Sigmoid colon (tissue), 7 donors: ENCODE measurements at places on chromosomes 12 and 14. TPM values are rescaled to one million over a fixed set of nuclear protein-coding genes. Genes with fewer than 3 reads are reported as not detected.

GRCh38 chr12:115230606-115231005, 546.6 kb upstream of the TBX3 start:
- no peak for DNase-seq

DNA sequence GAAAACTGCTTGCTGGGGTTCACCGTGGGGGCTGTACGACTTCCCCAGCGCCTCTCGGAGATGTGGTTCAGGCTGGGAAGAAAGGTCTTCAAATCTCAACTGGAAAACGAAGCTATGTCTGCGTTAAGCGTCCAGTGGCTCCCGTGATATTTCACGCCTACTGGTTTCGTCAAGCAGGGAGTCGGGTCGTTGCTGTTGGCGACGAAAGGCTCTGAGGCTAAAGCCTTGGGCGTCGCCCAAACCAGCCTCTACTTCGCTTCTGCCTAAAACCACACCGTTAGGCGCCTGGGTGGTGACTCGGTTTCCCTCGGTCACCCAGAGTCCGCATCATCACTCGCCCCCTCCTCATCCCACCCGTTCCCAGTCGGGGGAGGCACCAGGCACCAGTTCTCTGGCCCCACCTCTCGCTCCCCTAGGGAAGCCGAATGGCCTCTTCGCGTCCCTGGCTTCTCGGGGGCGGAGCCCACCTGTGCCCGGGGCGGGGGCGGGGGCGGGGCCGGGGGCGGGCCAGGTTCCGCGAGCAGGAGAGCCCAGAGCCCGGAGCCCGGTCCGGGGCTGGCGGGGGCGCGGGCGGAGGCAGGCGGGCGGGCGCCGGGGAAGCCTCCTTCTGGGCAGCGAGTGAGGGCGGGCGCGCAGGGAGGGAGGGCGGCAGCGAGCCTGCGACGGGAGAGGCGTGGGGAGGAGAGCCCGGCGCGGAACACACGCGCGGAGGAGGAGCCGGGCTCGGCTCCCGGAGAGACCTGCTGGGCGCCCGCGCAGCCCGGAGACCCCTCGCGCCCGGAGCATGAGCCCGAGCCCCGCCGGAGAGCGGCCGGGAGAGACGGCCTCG, at the start of gene B4GALNT3:
TSS of gene B4GALNT3 (plus strand) at position 510 of the 829 bp plus-strand sequence. CDS start 438 bp downstream, outside the sequence.
- DNase-seq, result no peak

- no peak for DNase-seq
Observed at GRCh38 chr14:57755018-57755521, 110.8 kb downstream of the SLC35F4 start.

GRCh38 chr14:32508281-32508680, 179.2 kb downstream of the AKAP6 start:
- DNase-seq, result no peak

GRCh38 chr12:63787306-63787705, 7.6 kb downstream of the RXYLT1 start:
- no peak for DNase-seq

DPPA3 gene
- not detected for total RNA-seq

- DNase-seq, result no peak
Observed at GRCh38 chr14:94127330-94127729, 2.1 kb downstream of the IFI27L2 start.

TRHDE gene
- 3.8 TPM for total RNA-seq

GRCh38 chr14:104296388-104297312, 158.3 kb downstream of the KIF26A start:
- peak; percentile 47 for DNase-seq

CCDC38 gene
- total RNA-seq, result not detected

DNA sequence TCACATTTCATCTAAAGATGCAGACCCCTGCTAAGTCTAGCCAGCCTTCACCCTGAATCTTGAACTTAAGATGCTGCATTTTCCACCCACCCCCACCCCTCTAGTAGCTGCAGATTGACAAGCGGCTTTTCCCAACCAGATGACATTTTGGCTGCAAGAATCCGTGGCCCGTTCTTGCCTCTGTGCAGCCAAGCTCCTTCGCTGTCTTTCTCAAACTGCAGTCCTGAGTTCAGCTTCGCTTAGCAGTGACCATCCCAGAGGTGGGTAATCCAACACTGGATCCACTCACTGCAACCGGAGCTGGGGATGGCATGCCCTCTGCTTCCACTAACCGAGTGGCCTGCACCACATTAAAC, 765 bp upstream of the NFYB start:
- peak; percentile 71 for DNase-seq

DNA sequence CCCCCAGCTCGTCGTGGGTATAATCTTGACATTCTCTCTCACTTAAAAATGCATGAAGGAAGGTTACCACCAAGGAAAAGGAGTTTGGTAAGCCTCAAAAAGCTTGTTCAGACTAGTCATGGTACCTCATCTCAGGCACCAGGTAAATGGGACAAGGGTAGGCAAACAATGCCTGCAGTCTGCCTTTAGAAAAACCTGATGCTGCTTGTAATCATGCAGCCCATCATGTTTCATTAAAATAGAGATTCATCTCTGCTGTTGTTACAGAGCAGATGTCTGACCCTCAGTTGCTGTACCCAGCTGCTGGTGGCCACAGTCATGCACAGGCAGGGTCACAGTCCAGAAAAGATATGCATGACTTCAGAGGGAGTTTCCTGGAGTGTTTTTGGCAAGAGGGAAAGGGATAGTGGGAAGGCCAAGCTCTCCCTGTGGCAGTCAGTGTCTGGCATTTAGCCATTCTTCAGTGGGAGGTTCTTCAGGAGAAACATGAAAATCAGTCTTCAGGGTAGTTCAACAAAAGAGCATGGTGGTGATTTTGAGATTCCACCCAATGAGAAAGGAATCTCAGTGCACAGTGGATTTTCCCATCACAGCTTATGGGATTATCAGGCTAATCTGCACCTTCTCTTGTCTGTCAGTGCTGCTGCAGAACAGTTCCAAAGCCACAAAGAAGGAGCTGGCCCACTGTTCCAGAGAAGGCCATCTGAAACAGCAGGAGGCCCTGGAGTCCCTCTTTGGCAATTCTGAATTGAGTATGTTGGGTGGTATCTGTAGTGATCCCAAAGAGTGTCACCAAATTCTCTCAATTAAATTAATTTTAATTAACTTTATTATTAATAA, 202.7 kb upstream of the FRMD6 start:
- DNase-seq, result no peak

DNA sequence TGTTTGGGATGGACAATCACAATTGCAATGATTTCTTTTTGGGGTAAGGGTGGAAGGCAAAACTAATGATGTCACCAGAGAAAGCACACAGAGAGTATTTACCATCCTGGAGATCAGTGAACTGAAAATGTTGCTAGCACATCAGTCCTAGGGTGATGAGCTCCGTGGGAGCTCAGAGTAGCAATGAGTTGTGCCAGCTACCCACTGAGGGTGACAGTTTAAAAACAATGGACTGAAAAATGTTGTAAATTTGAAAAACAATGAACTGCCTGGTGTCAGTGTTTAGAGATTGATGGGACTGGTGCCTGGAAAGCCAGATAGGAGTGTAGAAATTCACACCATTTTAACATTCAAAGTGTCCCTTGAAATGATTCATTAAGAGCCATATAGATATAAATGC, 198.5 kb downstream of the ATP23 start:
- no peak for DNase-seq

CLEC1B gene
- not detected for total RNA-seq

GRCh38 chr12:56716458-56716857, 8.6 kb downstream of the NACA start:
- DNase-seq, result no peak

MYH6 gene
- not detected for total RNA-seq
